Tibial nerve (tissue), 4 donors: ENCODE measurements at places on chromosomes 4 and X. TPM values are rescaled to one million over a fixed set of nuclear protein-coding genes. Genes with fewer than 3 reads are reported as not detected.

DNA sequence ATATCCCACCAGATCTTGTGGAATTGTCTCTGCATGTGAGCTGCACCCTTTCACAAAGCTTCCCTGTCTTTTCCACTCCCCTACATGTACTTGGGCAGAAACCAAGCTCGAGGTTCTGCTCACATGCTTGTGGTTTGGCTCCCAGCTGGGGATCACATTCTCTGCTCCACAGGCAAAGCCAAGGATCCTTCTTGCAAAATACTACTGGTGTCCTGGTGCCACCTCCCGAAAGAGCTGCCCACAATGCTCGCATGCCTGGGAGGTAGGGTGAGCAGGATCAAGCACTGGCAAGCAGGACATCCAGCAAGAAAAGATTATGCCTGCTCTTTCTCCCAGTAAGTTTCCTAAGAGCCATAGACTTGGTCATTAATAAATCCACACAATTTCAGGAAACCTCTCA lies 45.1 kb upstream of the PPARGC1A start:
- peak; percentile 80 for DNase-seq
- no peak overlapping the region for H3K4me3 ChIP-seq
- no peaks in the 10 kb centered on the region for H3K36me3 ChIP-seq
- H3K27me3 ChIP-seq, result no peaks in the 10 kb centered on the region
- no peak overlapping the region for H3K27ac ChIP-seq

DNA sequence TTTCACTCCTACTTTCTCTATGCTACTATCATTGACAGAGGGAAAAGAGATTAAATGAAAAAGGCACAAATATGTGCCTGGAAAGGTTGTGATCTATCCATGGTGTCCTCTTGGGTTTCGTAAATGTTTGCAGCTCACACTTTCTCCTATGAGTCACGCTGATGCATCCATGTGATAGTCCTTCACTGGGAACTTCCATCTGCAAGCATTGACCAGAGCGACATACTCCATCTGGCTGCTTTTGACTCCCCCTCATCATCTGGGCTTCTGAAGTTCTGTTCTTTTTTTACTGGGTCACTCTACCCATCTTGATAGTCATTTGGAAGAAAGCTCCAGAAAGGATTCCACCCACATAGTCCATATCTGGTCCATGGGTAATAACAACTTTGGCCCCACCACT lies 84.7 kb upstream of the NDST3 start:
- H3K27ac ChIP-seq, result no peak overlapping the region
- no peaks in the 10 kb centered on the region for H3K27me3 ChIP-seq
- DNase-seq, result no peak
- no peaks in the 10 kb centered on the region for H3K36me3 ChIP-seq

- H3K4me1 ChIP-seq, result no peaks in the 10 kb centered on the region
- H3K36me3 ChIP-seq, result no peaks in the 10 kb centered on the region
- H3K27me3 ChIP-seq, result no peaks in the 10 kb centered on the region
- no peak overlapping the region for H3K27ac ChIP-seq
- no peak for DNase-seq
These were observed 35.0 kb upstream of the SLC4A4 start for GRCh38 chr4:71303850-71304249.

GRCh38 chr4:60938621-60939020 lies 261.5 kb upstream of the ADGRL3 start:
- H3K4me3 ChIP-seq, result no peak overlapping the region
- no peak for DNase-seq
- H3K27me3 ChIP-seq, result no peaks in the 10 kb centered on the region
- no peak overlapping the region for H3K27ac ChIP-seq
- H3K36me3 ChIP-seq, result no peaks in the 10 kb centered on the region

- no peaks in the 10 kb centered on the region for H3K36me3 ChIP-seq
- peak overlapping the region; percentile 55 for H3K4me3 ChIP-seq
- peaks cover 25% of the 10 kb centered on the region for H3K4me1 ChIP-seq
These were observed 589 bp upstream of the NEUROG2 start for GRCh38 chr4:112516471-112517066.

- no peak for DNase-seq
- no peaks in the 10 kb centered on the region for H3K27me3 ChIP-seq
- H3K4me1 ChIP-seq, result no peaks in the 10 kb centered on the region
- H3K27ac ChIP-seq, result no peak overlapping the region
- H3K4me3 ChIP-seq, result no peak overlapping the region
These were observed 203.4 kb upstream of the FAT4 start for GRCh38 chr4:125111323-125111722.

DNA sequence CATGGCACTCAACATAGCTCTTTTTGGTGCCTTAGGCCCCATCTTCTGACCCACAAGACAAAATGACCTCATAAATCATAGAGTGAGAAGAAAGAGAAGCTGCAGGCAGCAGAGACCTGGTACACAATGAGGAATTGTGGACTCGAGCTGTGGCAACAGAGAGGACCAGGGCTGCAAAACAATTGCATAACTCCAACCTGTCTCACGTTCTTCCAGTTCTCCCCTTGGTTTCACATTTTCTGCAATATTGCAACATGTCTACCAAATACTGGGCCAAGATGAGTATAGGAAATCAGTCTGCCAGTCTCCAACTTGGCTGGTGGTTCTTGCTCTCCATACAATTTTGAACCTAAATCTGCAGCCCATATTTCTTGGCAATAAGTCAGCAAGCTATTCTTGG lies 105.3 kb downstream of the KDR start:
- no peaks in the 10 kb centered on the region for H3K4me1 ChIP-seq
- H3K4me3 ChIP-seq, result no peak overlapping the region
- H3K27ac ChIP-seq, result no peak overlapping the region
- no peak for DNase-seq
- H3K36me3 ChIP-seq, result no peaks in the 10 kb centered on the region
- no peaks in the 10 kb centered on the region for H3K27me3 ChIP-seq

DNA sequence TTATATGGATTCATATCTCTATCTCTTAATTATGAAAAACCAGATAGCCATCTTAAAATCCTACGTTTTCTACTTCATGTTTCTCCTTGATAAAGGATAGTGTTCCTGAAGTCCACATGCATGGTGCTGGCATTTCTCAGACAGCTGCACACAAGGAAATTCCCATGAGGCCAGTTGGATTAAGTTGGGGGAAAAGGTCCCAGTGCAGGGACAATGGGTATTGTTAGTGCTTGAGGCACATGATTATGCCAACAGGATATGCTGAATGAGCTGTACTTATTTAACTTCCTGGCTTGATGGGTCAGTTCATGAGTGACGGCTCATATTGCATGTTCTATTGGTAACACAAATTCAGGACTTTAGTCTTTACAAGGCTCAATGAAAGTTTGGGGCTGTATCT lies 913.9 kb upstream of the NDST4 start:
- H3K36me3 ChIP-seq, result no peaks in the 10 kb centered on the region
- DNase-seq, result no peak
- no peak overlapping the region for H3K27ac ChIP-seq
- no peak overlapping the region for H3K4me3 ChIP-seq

DNA sequence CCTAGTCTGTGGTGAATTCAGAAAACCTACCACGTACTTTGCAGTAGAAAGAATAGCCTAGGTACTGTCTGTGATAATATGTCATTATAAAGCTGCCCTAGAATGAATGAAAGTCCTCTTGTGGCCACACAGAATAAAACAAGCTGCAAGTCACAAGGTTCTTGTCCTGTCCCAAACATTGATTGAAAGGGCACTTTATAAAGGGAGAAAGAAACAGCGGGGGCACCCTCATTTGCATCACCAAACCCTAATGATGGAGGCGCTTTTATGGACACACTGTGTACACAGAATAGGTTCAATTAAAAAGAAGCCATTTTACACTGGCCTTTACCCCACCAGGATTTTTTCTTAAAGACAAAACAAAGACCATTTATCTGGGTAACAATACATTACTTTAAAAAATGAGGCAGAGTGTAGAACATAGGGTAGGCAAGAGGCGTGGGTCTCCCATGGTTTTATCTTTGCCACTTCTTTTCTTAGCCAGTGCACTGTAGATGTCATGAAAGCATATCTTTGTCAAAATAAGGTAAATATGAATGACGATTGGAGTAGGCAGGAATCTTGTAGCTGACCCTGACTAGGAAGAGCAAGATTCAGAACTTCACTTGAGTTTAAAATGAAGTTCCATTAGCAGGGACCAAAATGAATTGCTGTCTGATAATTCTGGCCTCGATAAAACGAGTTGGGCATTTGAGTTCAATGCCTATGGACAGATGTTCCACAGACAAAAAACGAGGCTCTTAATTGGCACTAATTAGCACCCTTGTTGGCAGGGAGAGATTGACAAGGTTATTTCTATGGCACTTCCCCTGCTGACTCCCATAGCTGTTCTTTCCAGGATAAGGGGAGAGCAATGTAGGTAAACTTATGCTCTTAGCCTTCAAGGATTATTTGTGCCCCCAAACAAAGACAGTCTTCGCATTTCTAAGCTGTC lies 365.1 kb downstream of the AFF2 start:
- H3K27me3 ChIP-seq, result no peaks in the 10 kb centered on the region
- H3K27ac ChIP-seq, result no peak overlapping the region
- H3K4me1 ChIP-seq, result no peaks in the 10 kb centered on the region
- no peak overlapping the region for H3K4me3 ChIP-seq
- no peak for DNase-seq

DNA sequence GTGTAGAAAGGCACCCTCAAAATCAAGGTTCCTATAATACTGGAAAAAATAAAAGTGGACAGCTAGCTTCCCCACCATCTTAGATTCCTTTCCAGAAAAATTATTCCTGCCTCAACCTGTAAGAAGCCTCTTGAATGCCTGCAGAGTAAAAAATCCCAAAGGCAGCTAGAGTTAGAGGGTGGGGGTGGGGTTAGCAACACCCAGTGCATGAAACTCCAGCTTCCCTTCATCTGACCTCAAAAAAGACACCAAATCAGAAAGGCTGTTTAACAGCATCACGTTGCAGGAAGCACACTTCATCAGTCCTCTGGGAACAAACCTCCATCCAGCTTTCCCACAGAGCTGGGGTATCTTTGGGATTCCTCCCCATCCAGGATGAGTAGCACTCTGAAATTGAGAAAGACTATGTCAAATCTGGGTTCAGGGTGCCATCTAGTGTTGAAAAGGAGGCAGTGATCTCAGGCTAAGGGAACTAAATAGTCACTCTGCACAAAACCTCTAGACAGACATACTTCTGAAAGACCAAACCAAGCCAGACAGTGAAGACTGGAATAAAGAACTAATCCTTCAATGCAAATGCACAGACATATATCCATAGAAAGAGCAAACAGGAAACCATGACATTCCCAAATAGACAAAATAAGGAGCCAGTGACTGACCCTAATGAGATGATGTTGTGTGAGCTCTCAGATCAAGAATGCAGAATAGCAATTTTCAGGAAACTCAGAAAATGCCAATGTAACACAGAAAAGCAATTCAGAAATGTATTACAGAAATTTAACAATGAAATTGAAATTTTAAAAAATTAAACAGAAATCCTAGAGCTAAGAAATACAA lies 97.9 kb downstream of the ARHGEF9 start:
- peak; percentile 5 for DNase-seq
- no peaks in the 10 kb centered on the region for H3K36me3 ChIP-seq
- H3K27ac ChIP-seq, result no peak overlapping the region
- no peaks in the 10 kb centered on the region for H3K4me1 ChIP-seq

DNA sequence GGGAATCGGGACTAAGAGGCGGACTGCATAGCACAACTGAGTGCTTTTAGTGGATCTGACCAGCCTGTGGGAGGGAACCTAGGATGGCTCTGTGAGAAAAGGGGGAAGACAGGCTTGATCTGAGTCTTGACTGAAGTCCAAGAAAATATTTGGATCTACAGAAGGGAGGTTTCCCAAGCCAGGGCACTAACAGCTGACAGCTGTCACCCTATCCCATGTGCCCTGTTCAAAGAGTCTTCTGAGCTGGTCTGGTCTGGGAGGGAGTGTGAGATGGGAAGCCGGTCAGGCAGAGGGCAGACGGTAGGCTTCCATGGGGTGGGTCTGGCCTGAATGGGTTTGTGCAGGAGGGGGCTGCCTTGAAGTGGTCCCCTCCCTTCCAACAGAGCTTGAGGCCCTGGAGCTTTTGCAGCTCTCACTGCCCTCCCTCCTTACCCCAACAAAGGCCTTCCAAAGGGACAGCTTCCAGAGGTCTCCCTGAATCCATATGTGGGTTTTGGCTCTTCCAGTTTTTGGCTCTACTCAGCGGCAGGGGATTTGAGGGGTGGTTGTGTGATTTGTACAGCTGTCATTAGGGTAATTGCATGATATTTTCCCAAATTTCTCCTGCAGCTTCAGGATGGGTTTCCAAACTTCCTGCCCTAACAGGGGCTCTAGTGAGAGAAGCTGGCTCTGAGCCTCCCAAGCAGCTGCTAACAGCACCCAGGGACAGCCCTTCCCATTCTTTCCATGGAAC lies 643.7 kb downstream of the BCOR start:
- H3K4me3 ChIP-seq, result no peak overlapping the region
- no peak overlapping the region for H3K27ac ChIP-seq
- H3K27me3 ChIP-seq, result no peaks in the 10 kb centered on the region
- no peaks in the 10 kb centered on the region for H3K4me1 ChIP-seq
- H3K36me3 ChIP-seq, result no peaks in the 10 kb centered on the region

GRCh38 chr4:48752726-48753125 lies 27.4 kb downstream of the FRYL start:
- peak overlapping the region; percentile 26 for H3K27ac ChIP-seq
- H3K36me3 ChIP-seq, result no peaks in the 10 kb centered on the region
- no peak overlapping the region for H3K4me3 ChIP-seq
- no peaks in the 10 kb centered on the region for H3K4me1 ChIP-seq
- DNase-seq, result no peak

- H3K27ac ChIP-seq, result no peak overlapping the region
- H3K4me3 ChIP-seq, result no peak overlapping the region
- no peak for DNase-seq
- H3K27me3 ChIP-seq, result no peaks in the 10 kb centered on the region
These were observed 68.4 kb upstream of the RELL1 start for GRCh38 chr4:37754410-37755185.

TMEM150C gene
- 44.9 TPM for total RNA-seq

OPRPN gene
- not detected for total RNA-seq

UGT2B7 gene
- total RNA-seq, result not detected

TMPRSS11E gene
- not detected for total RNA-seq

HCFC1 gene
- total RNA-seq, result 42.6 TPM

TRPC3 gene
- total RNA-seq, result 0.21 TPM
